Cortex of kidney (tissue), 1 donor: ENCODE measurements at places on chromosomes 7 and 10.

- DNase-seq, result no peak
These were observed 5.0 kb upstream of the GDF2 start for GRCh38 chr10:47317251-47317650.

- no peak for DNase-seq
These were observed 40.9 kb downstream of the NSUN6 start for GRCh38 chr10:18610517-18610916.

GRCh38 chr10:124605001-124605370, 139.2 kb downstream of the FAM53B start:
- DNase-seq, result no peak

DNA sequence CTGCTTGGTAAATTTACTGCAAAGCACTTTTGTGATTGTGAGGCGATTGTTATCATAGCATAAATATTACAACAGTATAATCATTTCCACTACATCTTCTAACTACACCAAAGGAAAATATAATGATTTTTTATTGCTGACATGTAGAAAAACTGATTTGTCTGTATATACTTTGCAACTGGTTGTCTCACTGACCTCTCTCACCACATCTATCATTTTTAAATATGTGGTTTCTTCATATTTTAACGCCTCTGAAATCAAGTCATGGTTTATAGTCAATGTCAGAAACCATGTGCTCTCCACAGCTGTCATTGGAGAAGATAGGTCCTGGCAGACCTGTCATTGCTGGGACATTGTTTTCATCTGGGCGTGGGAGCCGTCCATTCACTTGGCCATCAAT, 315.4 kb upstream of the KLF6 start:
- no peak for DNase-seq

DNA sequence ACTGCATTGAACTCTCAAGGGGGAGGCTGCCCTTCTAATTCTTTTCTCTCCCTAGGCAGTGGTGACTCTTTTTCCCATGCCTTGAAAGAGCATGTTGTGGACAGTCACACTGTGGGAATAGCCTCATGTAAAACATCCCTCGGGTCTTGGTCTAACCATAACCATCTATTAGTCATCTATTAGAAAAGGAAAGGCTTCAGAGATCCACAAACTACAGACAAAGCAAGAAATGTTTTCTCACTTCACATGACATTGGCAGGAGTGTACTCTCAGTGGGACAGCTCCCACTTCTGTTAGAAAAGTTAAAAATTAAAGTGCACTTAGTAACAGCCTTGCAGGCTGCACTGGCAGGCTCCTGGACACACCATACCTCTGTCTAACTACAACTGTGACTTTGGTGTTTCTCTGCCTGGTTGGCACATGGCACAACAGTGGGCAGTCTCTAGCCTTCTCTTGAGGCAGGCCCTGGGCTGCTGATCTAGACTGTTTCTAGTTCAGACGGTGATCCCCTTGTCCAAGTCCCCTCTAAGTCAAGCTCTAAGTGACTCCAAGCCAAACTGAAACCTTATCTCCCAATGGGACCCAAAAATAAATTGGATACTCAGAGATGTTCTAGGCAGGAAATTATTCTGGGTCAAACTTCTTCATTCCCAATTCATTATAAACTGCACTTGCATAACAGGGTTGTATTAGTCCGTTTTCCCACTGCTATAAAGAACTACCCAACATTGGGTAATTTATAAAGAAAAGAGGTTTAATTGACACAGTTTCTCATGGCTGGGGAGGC, 57.9 kb upstream of the ITGB1 start:
- DNase-seq, result no peak

- no peak for DNase-seq
These were observed 7.7 kb upstream of the ZNF783 start for GRCh38 chr7:149254181-149254858.

GRCh38 chr10:132170561-132171361, 16.0 kb upstream of the DPYSL4 start:
- no peak for DNase-seq

DNA sequence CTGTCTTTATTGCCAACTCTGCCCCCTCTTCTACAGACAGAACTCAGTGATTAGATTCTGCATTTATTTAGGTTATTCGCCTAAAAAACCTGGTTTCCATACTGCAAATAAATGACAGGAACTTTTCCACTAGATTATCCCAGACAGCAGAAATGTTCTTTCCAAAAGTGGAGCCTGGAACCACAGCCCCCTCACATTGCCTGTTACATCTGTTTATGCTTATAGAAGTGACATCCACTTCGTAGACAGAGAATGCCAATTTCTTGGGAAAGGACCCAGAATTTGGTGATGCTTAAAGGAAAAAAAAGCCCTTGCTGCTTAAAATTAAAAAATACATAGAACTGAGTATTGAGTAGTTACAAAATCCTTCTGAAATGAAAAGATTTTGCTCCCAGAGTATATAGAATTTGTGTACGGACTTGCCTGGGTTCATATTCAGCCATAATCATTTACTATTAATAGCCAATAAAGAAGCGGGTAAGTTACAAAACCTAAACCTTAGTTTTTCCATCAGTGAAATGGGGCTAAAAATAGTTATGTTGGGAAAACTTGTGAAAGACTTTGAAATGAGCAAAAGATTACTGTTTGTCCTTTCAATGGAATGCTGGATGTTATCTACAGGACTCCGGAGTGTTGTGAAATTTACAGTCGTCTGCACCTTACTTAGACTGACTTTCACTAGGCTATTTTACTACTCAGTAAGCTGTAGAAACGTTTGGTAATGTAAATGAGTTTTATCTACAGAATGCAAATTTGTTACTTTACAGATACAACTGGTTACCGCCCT, 1.1 kb upstream of the PPP1R9A start:
- DNase-seq, result no peak

DNA sequence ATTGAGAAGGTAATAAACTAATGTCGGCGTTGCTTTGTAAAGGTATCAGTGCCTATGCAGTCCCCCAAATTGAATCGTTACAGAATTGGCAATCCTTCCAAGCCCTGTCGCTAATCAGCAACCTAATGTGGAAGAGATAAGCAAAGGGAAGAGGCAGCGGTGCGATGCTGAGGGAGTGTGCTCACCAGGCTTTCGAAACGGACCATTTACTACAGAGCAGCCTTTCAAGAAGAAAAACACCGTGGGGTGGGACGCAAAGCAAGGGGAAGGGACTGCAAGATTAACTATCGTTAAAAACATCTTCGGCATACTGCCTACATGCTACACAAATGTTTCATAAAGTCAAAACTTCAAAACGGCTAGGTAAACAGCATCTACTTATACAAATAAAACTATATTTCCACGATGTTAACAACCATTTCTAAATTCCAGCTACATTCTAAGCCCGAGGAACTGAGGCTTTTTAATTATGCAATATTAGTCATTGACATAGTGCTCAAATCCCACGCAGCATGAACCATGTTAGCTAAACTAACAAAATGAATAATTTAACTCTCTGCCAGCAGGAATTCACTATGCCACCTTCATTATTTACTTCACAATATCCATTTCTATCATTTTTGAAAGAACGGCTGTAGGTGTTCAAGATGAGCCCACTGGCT, 85.2 kb downstream of the CHCHD3 start:
- no peak for DNase-seq
